ENCODE measurements at places on chromosomes 3 and 15. TPM values are rescaled to one million over a fixed set of nuclear protein-coding genes. Genes with fewer than 3 reads are reported as not detected.

P2RY12 gene
- total RNA-seq, result 0.73 TPM

TMEM212 gene
- not detected for total RNA-seq

ITIH4 gene
- 38.5 TPM for total RNA-seq

ABHD2 gene
- total RNA-seq, result 40.9 TPM

KLHL40 gene
- total RNA-seq, result not detected

TAGLN3 gene
- not detected for total RNA-seq

BCHE gene
- total RNA-seq, result not detected

GOLGA8T gene
- not detected for total RNA-seq

ARNT2 gene
- not detected for total RNA-seq

TRPM1 gene
- not detected for total RNA-seq

ST8SIA2 gene
- not detected for total RNA-seq

GALNT15 gene
- total RNA-seq, result 0.10 TPM

TMIE gene
- not detected for total RNA-seq

SHF gene
- total RNA-seq, result 15.4 TPM

SLC12A8 gene
- 0.95 TPM for total RNA-seq
